ENCODE measurements at places on chromosomes 5 and 9.

GRCh38 chr5:59460368-59461153, 433.0 kb downstream of the PDE4D start:
- DNase-seq: no peak

GRCh38 chr5:149904977-149905376, 39.6 kb downstream of the PDE6A start:
- DNase-seq: no peak

GRCh38 chr5:10056228-10056760, 193.4 kb downstream of the ATPSCKMT start:
- no peak for DNase-seq

- peak; percentile 49 for DNase-seq
Observed at GRCh38 chr9:129201289-129201688, 23.2 kb upstream of the IER5L start.

DNA sequence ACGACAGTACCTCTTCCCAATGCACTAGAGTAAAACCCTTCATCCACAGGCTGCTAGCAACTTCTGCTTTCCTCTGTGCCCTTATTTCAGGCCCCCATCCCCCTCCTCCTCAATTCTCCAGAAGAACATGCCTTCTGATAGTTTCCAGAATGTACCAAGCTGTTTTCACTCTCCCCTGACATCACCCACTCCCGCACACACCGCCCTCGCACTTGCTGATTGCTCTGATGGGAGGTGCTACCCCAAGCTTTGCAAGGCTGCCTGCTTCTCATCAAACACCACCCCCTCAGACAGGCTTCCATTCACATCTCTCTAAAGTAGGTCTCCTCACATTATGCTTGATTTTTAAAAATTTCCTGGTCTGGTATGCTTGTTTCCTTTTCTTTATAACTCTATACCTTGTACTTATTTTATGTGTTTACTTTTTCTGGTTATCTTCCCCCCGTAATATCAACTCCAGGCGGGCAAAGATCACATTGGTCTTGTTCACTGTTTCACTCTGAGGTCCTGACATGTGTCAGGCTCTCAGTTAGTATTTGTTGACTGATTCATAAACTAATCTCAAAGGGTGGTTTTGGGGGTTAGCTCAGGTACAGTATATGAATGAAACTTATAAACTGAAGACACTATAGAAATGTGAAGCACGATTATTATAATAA, 91.0 kb upstream of the C9orf72 start:
- DNase-seq: peak; percentile 74

DNA sequence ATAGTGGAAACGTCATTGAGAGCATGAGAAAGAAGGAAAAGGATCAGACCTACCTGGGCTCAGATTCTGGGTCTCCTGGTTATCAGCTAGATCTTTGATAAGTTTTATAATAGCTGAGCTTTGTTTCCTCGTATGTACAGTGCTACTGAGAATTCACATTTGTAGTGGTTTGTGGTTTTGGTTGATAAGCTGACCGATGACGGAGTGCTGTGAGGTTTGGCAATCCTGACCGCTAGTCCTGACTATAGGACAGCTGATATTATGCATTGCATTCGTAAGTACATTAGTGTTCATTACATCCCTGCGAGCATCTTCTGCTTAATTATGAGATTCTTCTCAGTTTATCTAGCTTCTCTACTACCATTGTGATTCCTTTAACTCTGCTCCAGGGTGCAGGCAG, 190.7 kb upstream of the SLC27A6 start:
- DNase-seq: no peak

GRCh38 chr9:112315331-112316257, 17.8 kb downstream of the PTBP3 start:
- DNase-seq: peak; percentile 49

- DNase-seq: no peak
Observed at GRCh38 chr9:127923046-127923445, 6.2 kb upstream of the ST6GALNAC4 start.

DNA sequence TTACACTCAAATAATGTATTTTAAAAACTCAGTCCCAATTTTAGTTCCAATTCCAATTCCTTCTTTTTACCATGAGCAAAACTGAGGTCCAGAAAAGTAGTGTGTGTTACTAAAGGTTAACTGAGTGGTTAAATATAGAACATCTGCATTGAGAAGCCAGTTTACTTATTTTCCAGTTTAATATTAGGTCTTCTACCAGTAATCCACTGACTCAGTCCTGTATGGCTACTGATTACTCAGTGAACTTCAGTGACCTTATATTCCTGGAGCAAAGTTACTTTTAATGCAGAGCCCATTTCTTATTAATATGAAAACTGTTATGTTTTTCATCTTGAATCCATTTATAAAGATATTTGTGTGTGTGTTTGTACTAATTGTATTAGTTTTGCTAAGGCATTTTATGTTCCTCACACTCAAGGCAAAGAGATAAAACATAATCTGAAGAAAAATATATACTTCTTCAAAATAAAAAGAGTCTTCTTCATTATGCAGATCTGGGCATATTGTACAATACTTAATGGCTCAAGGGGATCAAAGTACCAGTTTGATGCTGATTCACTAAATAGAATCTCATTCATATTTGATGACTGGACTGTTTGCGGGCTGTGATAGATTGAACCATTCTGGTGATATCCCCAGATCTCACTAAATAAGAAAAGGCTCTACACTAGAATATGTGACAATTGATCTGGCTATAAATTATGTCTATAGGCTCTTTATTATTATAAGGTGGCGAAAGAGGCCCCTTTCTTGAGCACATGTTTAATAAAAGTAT, 60.8 kb downstream of the DMXL1 start:
- DNase-seq: no peak

DNA sequence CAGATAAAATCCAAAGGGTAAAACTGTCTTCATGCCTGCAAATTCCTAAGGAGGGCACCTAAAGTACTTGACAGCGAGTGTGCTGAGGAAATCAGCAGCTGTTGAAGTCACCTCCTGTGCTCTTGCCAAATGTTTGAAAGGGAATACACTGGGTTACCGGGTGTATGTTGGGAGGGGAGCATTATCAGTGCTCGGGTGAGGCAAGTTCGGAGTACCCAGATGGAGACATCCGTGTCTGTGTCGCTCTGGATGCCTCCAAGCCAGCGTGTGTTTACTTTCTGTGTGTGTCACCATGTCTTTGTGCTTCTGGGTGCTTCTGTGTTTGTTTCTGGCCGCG, 727 bp upstream of the ADRB2 start:
- DNase-seq: peak; percentile 84

- no peak for DNase-seq
Observed at GRCh38 chr5:167528651-167529050, 762.8 kb upstream of the WWC1 start.

DNA sequence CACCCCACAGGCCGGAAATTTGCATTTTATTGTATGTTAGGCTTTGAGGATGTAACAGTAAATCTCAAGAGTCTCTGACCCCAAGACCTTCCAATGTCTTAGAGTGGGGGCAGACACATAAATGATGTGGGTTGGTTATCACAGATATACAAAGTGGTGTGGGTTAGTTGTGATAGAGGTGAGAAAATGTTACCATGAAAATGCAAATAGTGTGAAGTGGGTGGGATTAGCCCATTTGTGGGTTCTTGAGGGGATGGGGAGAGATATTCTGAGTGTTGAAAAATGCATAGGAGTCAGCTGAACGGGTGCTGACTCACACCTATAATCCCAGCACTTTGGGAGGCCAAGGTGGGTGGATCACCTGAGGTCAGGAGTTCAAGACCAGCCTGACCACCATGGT, 7.9 kb upstream of the RNF145 start:
- DNase-seq: no peak

DNA sequence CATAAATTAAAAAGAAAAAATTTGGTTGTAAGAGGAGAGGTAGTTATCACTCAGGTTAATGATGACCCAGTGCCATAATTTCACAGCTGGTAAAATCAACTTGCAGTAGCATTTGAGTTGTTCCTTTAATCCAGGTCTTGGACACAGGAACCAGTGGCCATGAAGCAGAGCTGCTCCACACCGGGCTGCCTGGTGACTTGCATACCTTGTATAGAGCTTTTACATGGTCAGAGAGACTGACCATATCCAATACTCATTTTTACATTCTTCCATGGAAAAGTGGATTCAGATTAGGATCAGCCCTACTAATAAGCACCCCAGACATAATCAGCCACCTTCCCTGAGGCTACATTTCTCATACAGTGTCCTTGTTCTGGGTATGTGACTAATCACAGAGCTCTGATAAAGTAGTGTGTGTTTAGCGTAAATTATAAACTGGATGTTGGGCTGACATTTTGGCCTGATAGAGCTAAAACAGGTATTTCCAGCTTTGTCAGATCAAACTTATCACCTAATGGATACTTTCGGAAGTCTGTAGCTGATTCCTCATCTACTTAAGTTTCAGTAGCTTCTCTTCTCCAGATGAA, 77.0 kb upstream of the ZSWIM6 start:
- DNase-seq: no peak

GRCh38 chr5:176542596-176543427, 5.6 kb upstream of the RNF44 start:
- DNase-seq: no peak

GRCh38 chr5:171264843-171265242, 44.2 kb upstream of the TLX3 start:
- no peak for DNase-seq

DNA sequence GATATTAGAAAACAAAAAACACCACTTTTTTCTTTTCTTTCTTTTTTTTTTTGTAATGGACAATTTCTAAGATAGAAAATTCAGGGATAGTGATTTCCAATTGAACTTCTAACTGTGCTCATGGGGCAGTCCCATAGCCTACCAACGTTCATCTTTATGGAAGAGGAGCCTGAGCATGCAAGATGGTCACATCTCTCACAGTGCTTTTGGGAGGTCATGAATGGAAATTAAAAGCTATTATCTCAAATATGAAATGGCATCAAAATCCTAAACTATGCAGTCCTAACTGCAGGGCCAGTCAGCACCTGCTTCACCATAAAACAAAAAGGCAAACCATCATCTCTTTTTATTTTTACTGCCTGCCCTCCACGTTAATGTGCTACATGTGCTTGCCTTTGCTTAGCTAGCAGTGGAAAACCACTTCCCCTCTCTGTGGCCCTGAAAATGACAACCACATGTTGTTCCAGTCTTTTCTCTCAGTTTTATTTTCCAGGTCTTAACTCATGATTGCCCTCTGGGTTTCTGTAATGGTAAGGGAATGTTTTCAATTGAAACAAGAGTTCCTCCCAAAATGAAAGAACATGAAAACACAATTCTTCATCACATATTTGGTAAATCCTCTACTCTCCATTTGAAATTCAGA, 16.7 kb downstream of the IFNB1 start:
- no peak for DNase-seq

DNA sequence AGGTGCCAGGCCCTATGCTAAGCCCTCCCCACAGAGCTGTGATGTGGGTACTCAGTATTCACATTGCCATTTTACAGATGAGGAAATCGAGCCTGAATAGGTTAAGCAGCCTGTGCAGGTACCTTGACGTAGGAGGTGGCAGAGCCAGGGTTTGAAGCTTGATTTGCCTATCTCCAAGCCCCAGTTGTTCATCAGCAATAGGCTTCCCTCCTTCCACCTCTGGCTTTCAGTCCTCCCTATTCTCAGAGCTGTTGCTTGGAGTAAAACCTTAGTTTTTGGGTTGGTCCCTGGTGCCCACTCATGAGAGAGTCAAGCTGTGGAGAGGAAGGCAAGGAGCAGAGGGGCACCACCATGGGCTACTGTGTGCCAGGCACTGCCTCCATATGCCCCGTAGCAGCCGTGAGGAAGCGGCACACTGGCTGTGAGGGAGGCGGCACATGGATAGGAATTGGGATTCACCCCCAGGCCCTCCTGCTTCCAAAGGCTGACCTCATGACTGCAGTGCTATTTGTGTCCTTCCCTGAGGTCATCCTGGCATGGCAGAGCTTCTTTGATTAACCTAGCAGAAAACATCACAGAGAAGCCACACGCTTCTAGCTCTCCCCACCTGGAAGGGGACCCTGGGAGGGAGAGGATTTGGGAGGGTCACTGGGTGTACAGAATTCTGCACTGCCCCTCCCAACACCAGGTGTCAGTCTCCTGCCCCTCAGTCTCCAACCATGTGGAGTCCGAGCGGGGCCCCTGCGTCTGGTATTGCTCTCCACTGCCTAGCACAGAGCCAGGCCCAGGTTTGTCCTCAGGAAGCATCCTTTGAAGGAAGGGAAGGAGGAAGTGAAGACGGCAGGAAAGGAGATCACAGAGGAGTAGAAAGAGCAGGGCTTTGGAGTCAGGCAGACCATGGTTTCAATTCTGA, 109.8 kb downstream of the RGS3 start:
- DNase-seq: no peak

DNA sequence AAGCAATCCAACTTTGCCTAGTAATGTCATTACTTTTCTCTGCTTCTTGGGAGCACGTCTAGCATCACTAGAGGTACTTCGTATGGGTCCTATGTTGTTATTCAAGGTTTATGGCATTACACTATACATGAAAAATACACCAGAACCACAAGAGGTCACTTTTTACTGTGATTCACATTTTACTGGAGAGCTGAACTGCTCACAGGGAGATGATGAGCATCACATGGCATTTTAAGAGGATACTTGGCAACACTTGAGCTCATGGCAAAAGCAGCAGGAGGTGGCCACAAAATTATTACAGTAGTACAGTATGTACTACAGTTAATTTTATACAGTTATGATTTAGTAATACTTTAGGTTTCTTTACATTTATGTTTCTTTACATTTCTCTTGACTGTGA, 223.4 kb downstream of the PARP8 start:
- peak; percentile 36 for DNase-seq

GRCh38 chr5:135308245-135308644, 90.8 kb downstream of the MACROH2A1 start:
- DNase-seq: peak; percentile 10

GRCh38 chr5:133253671-133254070, 201.9 kb downstream of the HSPA4 start:
- DNase-seq: no peak

DNA sequence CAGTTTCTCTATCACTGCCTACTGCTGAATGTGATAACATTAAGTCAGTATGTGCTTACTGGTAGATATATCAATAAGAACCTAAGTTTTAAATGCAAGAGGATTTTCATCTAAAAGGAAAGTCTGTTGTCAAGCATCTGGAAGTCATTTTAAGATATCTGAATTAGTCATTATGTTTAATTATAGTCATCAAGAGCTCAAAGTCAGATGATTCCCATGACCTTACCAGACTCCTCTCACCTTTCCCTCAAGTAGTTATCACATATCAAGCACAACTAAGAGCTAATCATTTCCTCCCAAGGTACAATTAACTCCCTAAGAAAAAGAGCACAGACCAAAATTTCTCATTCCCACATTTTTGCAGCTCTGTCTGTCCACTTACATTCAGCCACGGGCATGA, 45.5 kb downstream of the PUM3 start:
- DNase-seq: no peak

- no peak for DNase-seq
Observed at GRCh38 chr9:26266146-26266793, 588.0 kb upstream of the TUSC1 start.

- DNase-seq: no peak
Observed at GRCh38 chr9:117435630-117436261, 20.9 kb upstream of the ASTN2 start.
